ENCODE measurements at places on chromosomes 6 and 20.

DNA sequence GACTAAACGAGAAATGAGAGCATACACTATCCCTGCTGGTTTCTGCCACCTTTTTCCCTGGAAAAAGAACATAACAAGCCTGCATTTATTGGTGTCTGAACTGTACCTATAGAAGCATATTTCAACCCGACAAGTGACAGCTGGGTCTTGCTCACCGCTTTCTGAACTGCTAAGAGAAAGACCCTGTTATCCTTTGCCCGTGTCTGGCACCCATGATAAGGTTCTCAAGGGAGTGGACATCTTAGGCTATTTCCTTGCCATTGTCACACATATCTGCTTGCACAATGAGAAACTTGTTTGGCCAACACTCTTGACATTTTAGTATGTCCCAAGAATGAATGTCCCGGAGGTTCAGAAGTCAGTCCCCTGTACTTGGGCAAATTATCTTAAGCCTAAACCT is 19.3 kb downstream of the RIPOR2 start:
- DNase-seq = no peak

DNA sequence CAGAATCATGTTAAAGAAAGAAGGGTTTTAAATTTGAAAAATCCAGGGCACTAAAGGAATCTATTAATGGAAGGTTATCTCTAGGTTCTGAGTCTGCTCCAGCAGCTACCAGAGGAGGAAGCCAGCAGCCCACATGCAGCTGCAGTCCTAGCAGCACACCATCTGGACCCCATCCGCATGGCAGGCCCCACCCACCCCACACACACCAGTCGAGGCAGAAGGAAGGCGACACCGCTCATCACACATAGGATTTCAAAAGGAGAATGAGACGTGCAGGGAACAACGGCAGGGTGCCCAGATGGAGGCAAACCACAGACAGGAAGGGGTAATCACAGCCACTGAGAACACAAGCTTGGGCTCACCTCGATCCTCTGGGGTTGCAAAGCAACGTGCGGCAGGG is 78.9 kb downstream of the GINS1 start:
- DNase-seq = no peak

- no peak for DNase-seq
Observed at GRCh38 chr20:1001911-1002681, at the start of gene RSPO4. TSS of gene RSPO4 (minus strand) at chr20:1002311. CDS start at chr20:1002164, 147 bp downstream.

GRCh38 chr6:137011406-137011805 is 33.4 kb downstream of the IL20RA start:
- no peak for DNase-seq

- DNase-seq = no peak
Observed at GRCh38 chr6:41712651-41713103, 22.7 kb downstream of the TFEB start.

DNA sequence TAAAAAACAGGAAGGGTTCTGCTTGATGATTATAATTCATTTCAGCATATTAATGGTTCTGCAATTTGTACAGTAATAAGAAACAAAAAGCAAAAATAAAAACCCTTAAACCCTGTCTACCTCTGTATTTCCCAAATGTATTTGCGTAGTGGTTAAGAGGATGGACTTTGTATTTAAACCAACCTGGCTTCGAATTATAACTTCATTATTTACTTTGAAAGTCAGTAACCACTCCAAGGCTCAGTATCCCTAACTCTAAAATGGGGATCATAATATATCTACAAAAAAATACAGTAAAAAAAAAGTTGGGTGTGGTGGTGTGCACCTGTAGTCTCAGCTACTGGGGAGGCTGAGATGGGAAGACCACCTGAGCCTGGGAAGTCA is 21.4 kb downstream of the PERP start:
- no peak for DNase-seq

DNA sequence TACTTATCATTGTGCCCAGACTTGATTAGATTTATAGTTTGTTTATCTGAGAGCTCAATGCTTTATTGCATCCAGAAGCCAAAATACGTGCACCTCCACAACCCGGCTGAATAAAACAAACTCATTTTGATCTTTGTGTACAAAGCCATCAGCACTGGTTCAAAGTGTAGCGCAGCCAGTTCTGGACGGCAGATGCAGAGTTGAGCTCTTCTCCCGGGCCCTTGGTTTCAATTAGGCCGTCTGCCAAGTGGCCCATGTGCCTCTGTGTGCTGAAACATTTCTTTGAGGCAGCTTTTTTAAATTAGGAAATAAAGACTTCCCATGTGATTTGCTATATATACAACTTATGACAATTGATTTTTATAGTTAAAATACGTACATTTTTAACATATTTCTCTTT is 96.2 kb upstream of the RSPO3 start:
- DNase-seq = no peak

DNA sequence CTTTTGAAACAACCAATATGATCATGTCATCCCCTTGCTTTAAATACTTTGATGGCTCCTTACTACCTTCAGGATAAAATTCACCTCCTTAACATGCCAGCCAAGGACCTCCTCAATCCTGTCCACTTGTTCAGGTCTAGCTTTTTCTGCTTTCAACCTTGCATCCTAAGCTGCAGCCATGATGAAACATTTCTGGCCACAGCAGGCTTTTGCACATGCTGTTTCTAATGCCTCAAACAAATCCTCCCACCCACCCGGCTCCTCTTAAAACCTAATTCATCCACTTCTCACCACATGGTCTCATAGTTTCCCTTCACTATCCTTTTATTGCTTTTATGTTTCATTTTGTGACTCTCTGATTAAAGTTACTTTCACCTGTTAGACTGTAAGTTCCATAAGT is 124.6 kb downstream of the MYB start:
- DNase-seq = no peak

DNA sequence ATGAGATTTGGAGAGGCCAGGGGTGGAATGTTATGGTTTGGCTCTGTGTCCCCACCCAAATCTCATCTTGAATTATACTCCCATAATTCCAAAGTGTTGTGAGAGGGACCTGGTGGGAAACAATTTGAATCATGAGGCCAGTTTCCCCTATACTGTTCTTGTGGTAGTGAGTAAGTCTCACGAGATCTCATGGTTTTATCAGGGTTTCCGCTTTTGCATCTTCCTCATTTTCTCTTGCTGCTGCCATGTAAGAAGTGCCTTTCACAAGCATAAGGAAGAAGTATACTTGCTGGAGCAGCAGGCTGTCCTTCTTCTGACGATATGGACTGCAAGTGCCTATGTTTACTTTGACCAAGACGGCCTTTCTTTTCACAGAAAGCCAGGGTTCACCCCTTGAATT is 270.5 kb downstream of the ESR1 start:
- DNase-seq = no peak

- DNase-seq = no peak
Observed at GRCh38 chr6:1295420-1295819, 16.5 kb upstream of the FOXQ1 start.

Measured in GM18507 (cell line).